ENCODE measurements at places on chromosomes 13 and 19.

DNA sequence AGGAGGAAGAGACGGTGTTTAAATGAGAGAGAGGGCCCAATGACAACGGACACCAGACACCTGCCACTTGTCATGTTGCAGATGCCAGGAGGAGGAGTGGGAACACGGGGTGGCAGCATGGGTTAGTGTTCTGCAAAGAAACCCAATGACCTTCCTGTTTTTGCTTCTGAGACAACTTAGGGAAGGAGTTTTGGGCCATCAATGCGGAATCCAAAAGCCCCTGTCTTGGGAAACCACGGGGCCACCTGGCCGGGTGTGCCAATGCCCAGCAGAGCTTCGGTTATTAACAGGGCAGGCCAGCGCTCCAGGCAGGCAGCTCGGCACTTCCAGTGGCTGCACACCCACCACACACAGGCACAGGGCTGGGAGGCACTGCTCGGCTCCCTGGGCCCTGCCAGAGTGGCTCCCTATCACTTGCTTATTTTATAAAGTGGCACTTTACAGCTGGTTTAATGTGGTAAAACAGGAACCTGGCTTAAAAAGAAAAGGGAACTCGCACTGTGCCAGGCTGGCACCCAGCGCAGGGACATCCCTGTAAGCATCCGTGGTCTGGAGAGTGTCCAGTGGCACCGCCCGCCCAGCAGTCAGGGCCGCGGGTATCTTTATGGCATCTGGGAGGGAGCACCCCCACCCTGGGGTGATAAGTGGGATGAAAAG lies 19.1 kb downstream of the ELL start:
- DNase-seq = no peak

DNA sequence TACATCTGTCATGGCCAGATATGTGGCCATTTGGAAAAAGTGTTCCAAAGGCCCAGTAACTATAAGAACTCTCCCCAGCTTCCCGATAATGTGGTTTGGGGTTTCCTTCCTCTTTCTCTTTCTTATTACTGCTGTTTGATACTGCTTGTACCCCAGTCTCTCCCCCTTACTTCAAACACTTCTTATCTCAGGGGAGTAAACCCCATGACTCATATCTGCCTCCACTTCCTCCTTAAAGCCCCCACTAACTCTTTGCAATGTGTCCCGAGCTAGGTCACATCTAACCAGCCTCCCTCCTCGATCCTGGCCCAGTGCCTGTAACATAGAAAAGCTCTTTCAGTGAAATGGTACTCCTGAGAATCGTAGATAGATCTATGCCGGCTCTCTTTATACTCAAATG lies 82.4 kb upstream of the STARD13 start:
- DNase-seq = no peak

GRCh38 chr13:37087486-37087885 lies 18.0 kb downstream of the CSNK1A1L start:
- no peak for DNase-seq

GRCh38 chr13:96193728-96194310 lies 103.9 kb downstream of the HS6ST3 start:
- DNase-seq = no peak

DNA sequence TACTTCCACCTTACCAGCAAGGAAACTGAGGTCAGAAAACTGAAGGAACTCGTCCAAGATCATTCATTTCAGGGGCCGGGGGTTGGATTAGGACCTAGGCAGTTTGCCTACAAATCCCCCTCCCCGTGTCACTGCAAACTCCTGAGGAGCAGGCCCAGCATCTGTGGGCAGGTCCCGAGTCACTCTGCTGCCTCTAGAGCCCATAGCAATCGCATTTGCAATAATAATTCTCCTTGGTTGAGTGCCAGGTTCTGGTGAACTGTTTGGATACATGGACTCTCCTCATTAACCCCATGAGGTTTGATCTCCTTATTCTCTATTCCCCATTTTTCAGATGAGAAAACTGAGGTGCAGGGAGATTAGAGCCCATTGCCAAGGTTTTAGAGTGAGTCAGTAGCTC lies 903 bp downstream of the PIN1 start:
- no peak for DNase-seq

GRCh38 chr13:109816808-109817203 lies 30.4 kb upstream of the IRS2 start:
- no peak for DNase-seq

DNA sequence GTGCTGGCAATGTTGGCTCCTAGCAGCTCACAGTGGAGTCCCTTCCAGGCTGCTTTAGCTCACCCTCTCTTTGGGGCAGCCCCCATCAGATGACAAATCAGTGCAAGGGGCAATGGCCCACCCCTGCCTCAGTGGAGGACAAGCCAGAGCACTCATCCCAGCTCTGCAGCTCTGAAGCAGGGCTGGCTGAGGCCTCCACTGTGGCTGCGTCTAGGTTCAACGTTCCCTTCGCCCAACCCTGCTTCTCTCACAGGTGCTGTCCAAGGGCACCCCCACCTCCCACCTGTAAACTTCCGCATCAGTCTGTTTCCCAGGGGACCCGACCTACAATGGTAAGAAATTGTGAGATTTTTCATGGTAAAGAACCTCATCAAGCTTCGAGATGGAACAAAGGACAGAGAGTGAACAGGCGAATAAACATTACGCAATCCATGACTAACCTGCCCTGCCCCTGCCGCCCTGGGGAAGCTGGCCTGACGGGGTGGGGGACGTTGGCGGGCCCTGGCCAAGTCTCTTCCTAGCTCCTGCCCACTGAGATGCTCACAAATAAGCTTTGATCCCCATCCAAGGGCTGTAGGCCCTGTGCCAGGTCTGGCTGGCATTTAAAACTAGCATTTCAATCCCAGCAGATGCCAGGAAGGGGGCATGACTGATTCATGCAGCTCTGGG lies 40.5 kb downstream of the DZIP1 start:
- DNase-seq = no peak

GRCh38 chr13:110449219-110450015 lies 112.1 kb downstream of the RAB20 start:
- no peak for DNase-seq
